Stimulated activated CD8-positive, alpha-beta memory T cell treated with anti-CD3 and anti-CD28 coated beads, Interleukin-2, amount 100 ng/mL, for 48 hours (primary cell): ENCODE measurements at places on chromosomes 12 and 14.

DNA sequence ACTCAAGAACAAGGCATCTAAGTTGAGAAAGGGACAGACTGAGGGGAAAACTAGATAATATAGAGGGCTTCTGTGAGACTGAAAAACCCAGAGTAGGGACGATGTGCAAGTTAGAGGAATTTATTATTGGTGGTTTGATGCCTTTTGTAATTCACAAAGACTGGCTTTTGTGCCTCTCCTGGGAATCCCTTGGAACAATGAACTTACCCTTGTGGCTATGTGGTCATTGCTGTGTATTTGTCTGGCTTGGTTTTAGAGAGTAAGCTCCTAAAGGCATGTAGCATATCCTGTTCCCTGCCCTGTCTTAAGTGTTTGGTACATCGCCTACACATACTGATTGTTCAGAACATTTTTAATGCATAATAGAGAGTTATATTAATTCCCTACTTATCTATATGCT, 26.6 kb downstream of the DCN start:
- no peak for DNase-seq

GRCh38 chr12:94954029-94954685, 49.3 kb downstream of the NDUFA12 start:
- no peak for DNase-seq

DNA sequence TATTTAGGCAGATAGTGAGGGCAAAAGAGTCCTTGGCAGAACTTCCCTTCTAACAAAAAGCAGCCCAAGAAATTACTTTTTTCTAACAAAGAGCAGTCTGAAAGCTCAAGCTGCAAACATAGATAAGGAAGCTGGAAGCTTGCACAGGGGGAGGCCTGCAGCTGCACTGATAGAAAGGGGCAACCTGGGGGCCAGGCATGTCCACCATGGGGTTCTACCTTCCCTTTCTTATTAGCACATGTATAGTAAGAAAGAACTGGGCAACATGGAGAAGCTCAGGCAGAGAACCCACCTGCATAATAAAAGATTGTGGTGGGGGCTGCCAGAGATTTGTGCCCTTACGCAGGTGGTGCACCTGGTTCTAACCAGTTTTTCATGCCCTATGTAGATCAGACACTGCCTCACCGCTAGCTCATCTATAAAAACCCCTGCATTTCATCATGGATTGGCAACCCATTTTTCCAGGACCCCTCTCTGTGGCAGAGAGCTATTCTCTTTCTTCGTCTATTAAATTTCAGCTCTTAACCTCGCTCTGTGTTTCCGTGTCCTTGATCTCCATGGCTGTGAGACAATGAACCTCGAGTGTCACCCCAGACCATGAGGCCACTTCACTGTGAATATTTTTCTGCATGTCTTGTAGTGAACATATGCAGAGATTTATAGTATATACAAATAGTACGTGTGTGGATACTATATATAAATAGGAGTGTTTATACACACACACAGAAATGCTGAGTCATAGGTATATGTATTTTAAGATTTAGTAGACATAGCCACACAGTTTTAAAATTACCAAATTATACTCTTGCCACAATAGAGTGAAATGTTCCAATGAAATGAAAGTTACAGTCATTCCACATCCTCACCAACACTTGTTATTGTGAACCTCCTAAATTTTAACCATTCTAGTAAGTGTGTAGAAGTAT, 53.0 kb downstream of the PEX5 start:
- DNase-seq = no peak

- no peak for DNase-seq
Observed at GRCh38 chr14:91889477-91890211, 22.3 kb upstream of the TC2N start.

DNA sequence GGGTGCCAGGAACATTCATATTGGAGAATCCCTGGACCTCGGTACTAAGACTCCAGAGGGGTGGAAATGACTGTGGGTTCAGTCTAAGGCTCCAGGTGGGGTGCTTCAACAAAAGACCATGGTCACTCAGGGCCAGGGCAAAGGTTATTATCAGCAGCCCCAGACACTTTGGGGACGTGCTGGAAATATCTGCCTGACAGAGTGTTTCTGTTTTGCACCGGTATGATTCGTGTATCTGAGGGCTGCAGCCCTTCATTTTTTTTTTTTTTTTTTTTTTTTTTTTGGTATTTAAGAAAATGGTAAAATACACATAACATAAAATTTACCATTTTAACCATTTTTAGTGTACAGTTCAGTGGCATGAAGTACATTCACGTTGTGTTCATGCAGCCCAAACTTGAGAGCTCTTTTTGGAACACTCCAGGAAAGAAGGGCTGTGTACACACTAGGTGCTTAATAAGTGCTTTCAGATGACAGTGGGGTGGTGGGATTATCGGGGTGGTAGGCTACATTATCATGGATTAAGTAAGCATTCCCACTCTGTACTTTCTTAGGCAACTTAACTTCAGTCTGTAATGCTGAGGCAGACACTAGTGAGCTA, 120.3 kb downstream of the CHST11 start:
- no peak for DNase-seq

GRCh38 chr14:74478996-74479635, 14.0 kb downstream of the NPC2 start:
- no peak for DNase-seq

GRCh38 chr14:73717266-73717665, 3.1 kb upstream of the PNMA1 start:
- DNase-seq = no peak

GRCh38 chr14:58699681-58700205, 62.0 kb downstream of the DACT1 start:
- no peak for DNase-seq

DNA sequence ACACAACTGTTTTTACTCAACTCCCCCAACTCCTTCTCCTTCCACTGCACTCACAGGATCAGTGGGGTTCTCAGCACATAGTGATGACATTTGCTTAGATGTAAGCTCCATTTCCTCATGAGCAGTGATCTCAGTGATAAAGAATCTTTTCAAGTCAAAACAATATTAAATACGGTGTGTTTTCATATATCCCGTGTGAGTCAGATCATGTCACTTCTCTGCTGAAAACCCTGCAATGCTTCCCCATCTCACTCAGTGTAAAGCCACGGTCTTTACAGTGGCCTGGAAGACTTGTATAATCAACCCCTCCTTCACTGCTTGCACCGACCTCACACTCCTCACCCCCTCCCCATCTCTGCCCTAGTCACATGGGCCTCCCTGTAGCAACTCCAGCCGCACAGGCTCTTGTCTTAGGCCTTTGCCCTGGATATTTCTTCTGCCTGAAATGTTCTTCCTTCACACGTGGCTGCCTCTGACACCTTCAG, 149.7 kb upstream of the ARHGAP5 start:
- DNase-seq = no peak

GRCh38 chr12:82787016-82787415, 100.3 kb downstream of the TMTC2 start:
- no peak for DNase-seq

GRCh38 chr12:34403706-34404376, 381.5 kb downstream of the ALG10 start:
- DNase-seq = no peak

DNA sequence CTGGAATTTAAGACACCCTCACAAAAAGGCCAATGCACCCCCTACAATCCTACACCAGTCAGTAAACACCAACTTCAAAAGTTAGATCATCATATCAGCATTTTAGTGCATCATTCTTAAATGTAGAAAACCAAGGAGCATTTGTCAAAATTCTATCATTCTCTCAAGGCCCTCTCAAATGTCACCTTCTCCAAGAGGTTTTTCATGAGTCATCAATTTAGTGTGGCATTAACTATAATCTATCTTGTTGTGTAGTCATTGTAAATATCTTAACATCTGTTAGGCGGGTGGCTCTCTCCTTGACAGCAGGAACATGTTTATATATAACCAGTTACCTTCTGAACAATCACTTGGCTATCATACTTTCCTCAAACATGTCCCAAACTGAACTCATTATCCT, 62.1 kb upstream of the G2E3 start:
- DNase-seq = no peak

GRCh38 chr12:89217472-89217871, 134.8 kb downstream of the DUSP6 start:
- DNase-seq = no peak

DNA sequence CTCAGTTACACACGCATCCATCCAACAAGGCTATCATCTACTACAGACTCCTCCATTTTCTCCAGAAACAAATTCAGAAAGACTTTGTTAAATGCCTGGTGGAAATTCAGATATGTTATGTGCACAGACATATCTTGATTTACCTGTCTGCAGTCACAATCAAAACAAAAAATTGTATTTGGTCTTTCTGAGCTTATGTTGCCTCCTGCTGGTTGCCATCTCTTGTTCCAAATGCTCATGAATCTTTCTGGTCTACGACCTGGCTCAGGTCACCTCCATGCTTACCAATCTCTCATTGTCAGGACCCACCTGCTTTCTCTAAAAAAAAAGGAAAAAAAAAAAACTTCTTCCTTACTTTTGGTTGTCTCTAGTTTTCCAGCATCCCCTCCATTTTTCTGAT, 169.2 kb upstream of the PLXNC1 start:
- no peak for DNase-seq

- no peak for DNase-seq
Observed at GRCh38 chr14:73403181-73403752, 55.1 kb downstream of the NUMB start.

DNA sequence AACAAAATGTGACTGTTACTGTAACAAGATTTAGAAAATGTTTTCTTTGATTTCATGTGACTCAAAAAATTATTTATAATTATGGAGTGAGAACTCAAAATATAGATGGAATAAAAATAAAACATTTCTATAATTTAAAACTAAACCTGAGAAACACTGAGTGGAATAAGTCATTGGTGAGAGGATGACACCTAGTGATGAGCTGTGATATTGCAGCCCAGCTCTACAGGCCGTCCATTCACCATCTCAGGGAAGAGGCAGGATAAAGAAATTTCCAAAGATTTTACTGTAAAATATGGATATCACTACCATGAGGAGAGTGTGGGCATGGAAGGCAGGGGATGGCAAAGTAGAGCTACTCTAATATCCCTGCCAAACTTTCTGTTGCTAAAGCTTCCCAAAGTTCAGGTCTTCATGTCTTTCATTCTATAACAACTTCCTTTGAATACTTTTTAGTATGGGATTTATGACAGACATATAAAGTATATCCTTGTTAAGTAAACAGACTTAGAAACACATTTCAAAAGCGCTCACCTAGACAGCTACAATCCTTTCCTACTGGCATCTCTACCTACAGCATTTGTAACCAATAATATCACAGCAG, 308.0 kb downstream of the ITPR2 start:
- no peak for DNase-seq

DNA sequence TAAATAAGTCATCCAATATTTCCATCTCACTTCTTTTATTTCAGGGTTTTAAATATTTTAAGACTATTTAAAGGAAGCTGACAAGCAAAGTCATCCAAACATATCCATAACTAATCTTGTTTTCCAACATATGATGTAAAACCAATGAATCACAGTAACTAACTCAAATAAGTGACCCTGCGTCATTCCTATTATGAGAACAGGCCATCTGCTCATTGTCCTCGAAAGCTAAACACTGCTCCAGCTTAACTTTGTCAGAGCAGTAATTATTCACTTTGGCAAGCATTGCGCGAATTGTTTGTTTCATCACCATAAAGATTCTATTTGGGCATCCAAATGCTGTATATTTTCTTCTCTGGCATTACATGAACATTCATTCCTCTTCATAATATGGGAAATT, 99.1 kb downstream of the CAPZA3 start:
- DNase-seq = no peak

GRCh38 chr14:29810682-29811081, 117.0 kb downstream of the PRKD1 start:
- DNase-seq = no peak

GRCh38 chr14:58243790-58244555, 670 bp upstream of the PSMA3 start:
- no peak for DNase-seq
